ENCODE measurements at places on chromosomes 16 and 17. TPM values are rescaled to one million over a fixed set of nuclear protein-coding genes. Genes with fewer than 3 reads are reported as not detected.
A peak's percentile ranks its signal among the peaks of the same experiment; 100 is the strongest.

GRCh38 chr17:50111673-50112655, 16.8 kb downstream of the PDK2 start:
- no peak for DNase-seq

Gene WFDC1
- total RNA-seq, result not detected

Gene PDILT
- not detected for total RNA-seq

Gene NLGN2
- total RNA-seq, result 5.5 TPM

DNA sequence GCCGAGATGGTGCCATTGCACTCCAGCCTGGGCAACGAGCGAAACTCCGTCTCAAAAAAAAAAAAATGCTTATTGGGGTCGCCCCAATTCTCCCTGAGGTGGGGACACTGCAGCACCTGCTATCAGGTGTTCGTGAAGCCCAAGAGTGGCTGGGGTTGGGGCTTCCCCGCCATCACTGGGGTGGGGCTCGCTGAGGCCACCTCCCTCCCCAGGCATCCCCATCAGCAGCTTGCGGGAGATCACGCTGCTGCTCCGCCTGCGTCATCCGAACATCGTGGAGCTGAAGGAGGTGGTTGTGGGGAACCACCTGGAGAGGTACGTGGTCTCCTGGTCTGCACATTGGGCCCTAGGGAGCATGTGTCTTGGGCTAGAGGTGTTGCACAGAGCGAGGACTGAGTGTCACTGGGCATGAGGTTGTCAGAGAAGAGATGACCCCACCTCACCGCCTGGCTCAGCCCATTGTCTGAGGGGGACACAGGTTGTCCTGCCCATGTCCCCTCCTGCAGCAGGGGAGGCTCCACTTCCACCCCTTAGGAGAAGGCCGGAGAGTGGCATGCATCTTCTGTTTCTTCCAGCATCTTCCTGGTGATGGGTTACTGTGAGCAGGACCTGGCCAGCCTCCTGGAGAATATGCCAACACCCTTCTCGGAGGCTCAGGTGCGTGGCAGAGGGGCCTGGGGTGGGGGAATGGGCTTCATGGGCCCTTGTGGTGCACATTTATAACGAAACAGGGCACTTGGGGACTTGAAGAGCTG, 4.9 kb downstream of the CDK10 start:
- DNase-seq, result no peak

GRCh38 chr16:23914946-23915530, 79.3 kb downstream of the PRKCB start:
- DNase-seq, result no peak

Gene PRAC2
- total RNA-seq, result not detected

- peak; percentile 51 for DNase-seq
These were observed 65.0 kb downstream of the TBC1D16 start for GRCh38 chr17:79970576-79971068.
